CD4-positive, alpha-beta memory T cell (primary cell): ENCODE measurements at places on chromosomes 16 and 17. TPM values are rescaled to one million over a fixed set of nuclear protein-coding genes. Genes with fewer than 3 reads are reported as not detected.

MYL11 gene
- polyA plus RNA-seq, result not detected

CCDC154 gene
- 0.13 TPM for polyA plus RNA-seq

- no peak for DNase-seq
Measured at GRCh38 chr17:34303606-34304005, 15.6 kb upstream of the CCL8 start.

- no peak for DNase-seq
Measured at GRCh38 chr17:83057397-83057761, 22.0 kb upstream of the METRNL start.

DNA sequence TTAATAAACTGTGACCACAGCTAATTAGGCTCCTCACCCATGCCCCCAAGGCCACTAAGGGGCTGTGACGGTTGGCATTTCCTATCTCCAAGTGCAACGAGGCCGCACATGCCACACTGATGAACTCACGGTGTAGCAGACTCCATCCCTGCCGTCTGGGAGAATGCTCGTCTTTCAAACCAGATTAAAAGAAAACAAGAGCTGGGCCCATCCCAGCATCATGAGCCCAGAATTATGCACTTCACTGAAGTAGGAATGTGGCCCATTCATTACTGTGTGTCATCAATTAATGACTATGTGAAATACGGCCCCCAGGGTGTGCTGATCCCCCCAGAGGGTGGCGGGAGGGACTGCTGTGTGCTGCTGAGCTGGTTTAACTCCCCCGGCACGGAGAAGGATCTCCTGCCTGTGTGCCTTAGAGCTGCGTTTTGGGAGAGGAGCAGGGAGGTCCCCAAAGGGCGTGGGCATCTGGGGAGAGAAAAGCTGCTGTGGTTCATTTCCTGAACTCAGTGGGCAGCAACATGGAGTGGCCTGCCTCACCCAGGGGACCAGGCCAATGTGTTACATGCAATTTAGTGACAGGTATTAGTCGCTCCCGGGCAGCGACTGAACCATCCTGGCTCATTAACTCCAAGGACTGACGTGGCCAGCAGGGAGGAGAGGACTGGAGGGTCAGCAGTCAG is 194.5 kb downstream of the FOXL1 start:
- no peak for DNase-seq

GRCh38 chr17:41153856-41154255 is 4.2 kb upstream of the KRTAP4-5 start:
- DNase-seq, result no peak

DNA sequence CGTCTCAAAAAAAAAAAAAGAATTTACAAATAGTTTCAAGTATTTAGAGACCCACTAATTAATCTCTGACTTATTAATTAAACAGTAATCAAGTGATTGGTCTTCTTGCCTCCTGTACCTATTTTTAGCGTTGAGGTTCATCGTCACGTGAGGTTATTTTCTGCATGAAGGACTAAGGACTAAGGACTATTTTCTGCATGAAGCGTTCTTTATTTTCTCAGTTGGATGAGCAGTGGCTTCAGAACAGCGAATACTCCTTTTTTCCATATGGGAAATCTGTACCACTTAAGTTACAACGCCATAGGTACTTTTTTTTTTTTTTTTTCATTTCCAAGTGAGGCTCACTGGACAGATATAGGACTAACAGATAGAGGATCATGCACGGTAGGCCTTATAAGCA is 224.9 kb downstream of the CNTNAP4 start:
- DNase-seq, result no peak

DNA sequence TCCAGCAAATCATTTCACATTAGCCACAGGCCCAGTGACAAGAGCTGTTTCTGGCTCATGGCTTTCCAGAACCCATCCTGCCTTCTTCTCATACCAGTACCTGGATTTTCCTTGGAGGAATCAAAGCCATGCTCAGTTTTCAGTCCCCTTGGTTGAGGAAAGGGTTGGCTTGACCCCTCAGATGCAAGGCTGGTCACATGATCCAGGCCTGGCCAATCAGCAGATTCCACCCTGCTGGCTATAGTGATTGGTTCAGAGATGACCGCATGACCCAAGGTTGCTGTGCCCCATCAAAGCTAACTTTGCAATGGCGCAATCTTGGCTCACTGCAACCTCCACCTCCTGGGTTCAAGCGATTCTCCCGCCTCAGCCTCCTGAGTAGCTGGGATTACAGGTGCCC is 45.0 kb downstream of the MMP15 start:
- no peak for DNase-seq
